ENCODE measurements at places on chromosomes 5 and 9. TPM values are rescaled to one million over a fixed set of nuclear protein-coding genes. Genes with fewer than 3 reads are reported as not detected.

Gene CCNI2
- total RNA-seq = 1.4 TPM

Gene LCN15
- 0.61 TPM for total RNA-seq

DNA sequence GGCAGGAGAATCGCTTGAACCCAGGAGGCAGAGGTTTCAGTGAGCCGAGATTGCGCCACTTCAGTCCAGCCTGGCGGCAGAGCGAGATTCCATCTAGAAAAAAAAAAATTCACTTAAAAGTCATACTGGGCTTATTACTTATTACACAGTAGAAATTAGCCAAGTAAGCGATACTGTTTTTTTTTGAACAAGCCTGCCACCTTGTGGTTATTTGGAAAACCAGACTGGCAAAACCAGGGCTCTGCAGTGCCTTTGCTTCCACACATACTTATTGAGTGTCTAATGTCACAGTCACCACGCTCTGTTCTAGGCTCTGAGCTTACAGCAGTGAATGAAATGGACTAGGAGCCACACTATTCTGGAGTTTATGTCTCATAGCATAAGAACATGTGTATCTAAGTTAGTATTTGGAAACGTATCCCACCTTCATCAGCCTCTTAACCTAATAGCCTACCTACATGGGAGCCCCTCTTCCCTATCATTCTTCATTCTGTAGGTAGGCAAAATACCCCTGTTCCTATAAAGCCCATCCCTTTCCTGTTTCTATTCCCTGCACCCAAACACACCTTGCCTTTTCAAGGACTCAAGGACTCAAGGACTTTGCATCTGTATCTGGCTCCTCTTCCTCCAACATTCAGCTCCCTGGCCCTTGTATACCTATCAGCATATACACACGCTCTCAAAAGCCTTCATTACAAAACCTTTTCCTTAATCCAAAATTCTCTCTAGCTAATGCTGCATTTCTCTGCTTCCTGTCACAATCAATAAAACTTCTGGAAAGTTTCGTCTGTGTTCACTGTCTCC is 13.9 kb upstream of the BASP1 start:
- H3K4me3 ChIP-seq = no peak overlapping the region
- no peaks in the 10 kb centered on the region for H3K4me1 ChIP-seq
- no peak overlapping the region for H3K27ac ChIP-seq
- no peaks in the 10 kb centered on the region for H3K27me3 ChIP-seq
- H3K36me3 ChIP-seq = no peaks in the 10 kb centered on the region
- no peak for DNase-seq

DNA sequence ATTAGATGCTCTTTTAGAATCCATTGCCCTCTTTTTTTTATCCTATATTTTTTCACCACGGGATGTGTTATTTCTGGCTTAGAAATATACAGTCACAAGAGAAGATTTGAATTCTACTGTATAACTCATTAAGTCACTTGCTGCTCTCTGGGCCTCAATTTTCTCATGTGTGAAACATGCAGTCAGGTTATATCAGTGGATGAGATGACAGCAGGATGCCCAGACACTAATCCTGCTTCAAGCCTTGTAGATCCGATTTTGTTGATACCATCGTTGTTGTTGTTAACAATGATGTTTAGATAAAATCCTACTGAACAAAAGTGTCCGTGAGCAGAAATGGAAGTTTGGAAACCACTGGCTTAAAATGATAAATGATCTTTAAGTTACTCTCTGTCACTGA is 421.9 kb upstream of the DMAC1 start:
- no peak overlapping the region for H3K4me3 ChIP-seq
- H3K27me3 ChIP-seq = no peaks in the 10 kb centered on the region
- DNase-seq = no peak
- no peaks in the 10 kb centered on the region for H3K4me1 ChIP-seq
- H3K36me3 ChIP-seq = no peaks in the 10 kb centered on the region
- no peak overlapping the region for H3K27ac ChIP-seq
